ENCODE measurements at places on chromosomes 7 and 10. TPM values are rescaled to one million over a fixed set of nuclear protein-coding genes. Genes with fewer than 3 reads are reported as not detected.
A peak's percentile ranks its signal among the peaks of the same experiment; 100 is the strongest.

DNA sequence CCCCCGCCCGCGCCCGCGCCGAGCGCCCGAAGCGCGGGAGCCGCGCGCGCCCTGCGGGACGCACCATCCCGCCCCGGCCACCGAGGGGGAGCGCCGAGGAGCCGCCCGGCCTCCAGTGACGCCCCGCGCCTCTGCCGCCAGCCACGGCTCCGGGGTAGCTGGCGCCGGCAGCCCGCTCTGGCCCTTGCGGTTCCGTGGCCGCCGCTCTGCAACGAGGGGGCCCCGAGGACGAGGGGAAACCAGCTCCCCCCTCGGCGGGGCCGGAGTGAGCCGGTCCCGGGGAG, at the start of gene PAXIP1:
TSS of gene PAXIP1 (minus strand) at position 33 of the 284 bp plus-strand sequence. CDS start 195 bp downstream, outside the sequence.
- DNase-seq, result no peak

DNA sequence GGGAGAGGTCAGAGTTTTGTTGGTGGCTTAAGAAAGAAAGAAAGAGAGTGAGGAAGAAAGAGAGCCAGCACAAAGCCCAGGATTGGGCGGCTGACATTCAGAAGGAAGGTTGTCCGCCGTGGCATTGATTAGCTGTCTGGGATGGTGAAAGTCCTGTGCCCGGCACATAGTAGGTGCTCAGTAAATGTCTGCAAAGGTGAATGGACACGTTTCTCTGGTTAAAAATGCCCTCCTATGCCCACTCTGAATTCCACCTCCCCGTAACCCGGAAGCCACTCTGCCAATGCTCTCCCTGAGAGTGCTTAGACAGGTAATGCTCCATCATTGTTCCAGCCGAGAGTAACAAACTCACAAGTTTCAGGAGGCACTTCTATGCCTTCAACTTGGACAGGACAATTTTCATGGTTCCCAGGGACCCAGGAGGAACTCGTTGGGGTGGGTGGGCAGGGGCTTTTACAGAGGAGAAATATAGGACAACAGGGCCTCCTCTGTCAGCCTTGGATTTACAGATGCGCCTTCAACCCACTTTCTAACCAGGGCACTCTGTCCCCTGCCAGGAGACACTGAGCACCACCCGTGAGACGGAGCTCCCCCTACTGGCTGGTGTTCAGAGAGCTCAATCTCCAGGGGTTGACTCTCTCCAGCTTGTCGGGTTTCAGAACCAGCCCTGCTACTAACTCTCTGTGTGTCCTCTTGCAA, 411.5 kb upstream of the ZMIZ1 start:
- peak; percentile 87 for DNase-seq

- DNase-seq, result no peak
These were observed 10.7 kb downstream of the ATOH7 start for GRCh38 chr10:68221196-68221595.

The PAX4 gene
- total RNA-seq, result not detected

All from posterior vena cava (tissue), 2 donors.